ENCODE measurements at places on chromosomes 1 and 21. TPM values are rescaled to one million over a fixed set of nuclear protein-coding genes. Genes with fewer than 3 reads are reported as not detected.

- DNase-seq = no peak
Observed at GRCh38 chr1:203202431-203203245, 16.1 kb upstream of the CHI3L1 start.

DNA sequence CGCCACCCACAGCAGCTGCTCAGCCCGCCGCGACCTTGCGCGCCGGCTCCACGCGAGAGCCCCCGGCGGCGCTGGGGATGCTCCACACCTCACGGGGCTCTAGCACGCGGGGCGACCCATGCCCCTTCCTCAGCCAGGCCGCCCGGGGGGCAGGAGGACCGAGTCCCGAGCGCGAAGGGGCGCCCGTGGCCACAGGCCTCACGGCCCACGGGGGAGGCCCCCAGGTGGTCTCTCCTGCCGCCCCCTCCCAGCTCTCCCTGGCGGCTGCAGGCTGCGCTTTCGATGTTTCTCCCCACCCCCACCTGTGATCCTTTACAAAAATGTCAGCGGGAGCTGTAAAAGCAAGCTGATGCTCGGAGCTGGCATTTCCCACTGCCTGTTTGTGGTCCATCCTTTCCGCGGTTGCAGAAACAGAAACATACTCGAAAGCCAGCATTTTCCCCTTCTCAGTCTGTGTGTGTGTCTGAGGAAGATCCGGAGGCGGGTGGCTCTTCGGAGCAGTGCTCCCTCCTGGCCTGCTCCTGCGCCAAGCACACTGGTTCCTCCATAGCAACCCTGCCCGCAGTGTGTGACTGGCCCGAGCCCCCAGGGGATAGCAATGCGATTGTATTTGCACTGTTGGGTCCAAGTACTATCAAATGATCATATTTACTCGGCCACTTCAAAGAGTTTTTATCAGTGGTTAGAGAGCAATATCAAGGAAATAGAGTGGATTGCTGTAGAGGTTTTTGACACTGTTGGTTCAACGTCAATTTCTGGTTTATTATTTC is 2.1 kb downstream of the KIF26B start:
- peak; percentile 58 for DNase-seq

DNA sequence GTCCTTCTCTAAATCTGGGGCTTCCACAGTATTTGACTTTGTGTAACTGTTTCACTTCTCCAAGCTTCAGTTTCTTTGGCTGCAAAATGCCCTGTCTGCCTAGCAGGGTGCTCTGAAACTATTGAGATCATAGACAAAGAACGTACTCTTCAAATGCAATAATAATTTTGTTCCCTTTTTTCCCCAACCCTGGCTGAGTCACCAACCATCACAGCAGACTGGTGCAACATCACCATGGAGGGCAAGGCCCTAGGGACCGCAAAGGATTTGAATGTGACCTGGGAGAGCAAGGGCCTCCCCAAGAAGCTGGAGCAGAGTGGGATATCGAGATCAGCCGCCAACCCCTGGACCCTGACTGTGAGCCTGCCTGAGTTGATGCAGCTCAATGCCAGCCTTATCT is 115.0 kb downstream of the FCRL5 start:
- no peak for DNase-seq

- no peak for DNase-seq
Observed at GRCh38 chr1:40880813-40881549, 18.8 kb upstream of the CITED4 start.

- no peak for DNase-seq
Observed at GRCh38 chr21:45534636-45535331, 7.5 kb downstream of the SLC19A1 start.

The PSMD4 gene
- 171 TPM for total RNA-seq

Data from GM23338 (cell line).